ENCODE measurements at places on chromosomes 5 and 9.
A peak's percentile ranks its signal among the peaks of the same experiment; 100 is the strongest.

DNA sequence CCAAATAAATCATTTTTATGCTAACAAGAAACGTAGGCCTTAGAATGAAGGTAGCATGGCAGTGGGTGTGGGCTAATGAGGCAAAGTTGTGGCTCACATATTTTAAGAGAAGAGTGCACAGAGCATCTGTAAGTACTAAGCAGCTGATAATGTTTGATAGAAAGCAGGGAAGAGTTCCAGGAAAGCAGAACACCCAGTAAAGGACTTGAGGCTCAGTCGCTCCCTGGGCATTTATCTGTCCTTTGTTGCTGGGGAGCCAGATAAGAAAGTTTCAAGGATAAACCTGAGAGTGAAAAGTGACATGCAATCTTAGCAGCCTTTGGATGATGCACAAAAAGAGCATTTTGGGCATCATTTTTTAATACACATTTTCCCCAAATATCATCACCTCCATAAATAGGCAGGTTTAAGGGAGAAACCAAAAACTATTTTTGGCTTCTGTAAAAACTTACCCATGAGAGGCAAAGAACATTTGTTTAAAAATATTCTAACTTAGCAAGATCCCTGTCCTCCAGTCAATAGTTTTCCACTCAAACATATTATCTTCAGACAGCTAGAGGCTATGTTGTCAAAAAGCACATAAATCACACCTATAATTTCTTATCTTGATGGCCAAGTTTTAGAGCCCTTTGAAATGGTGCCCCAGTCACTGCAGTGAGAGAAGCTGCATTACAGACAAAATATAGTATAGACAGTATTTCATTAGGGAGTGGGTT, 3.4 kb downstream of the FREM1 start:
- no peak for DNase-seq

DNA sequence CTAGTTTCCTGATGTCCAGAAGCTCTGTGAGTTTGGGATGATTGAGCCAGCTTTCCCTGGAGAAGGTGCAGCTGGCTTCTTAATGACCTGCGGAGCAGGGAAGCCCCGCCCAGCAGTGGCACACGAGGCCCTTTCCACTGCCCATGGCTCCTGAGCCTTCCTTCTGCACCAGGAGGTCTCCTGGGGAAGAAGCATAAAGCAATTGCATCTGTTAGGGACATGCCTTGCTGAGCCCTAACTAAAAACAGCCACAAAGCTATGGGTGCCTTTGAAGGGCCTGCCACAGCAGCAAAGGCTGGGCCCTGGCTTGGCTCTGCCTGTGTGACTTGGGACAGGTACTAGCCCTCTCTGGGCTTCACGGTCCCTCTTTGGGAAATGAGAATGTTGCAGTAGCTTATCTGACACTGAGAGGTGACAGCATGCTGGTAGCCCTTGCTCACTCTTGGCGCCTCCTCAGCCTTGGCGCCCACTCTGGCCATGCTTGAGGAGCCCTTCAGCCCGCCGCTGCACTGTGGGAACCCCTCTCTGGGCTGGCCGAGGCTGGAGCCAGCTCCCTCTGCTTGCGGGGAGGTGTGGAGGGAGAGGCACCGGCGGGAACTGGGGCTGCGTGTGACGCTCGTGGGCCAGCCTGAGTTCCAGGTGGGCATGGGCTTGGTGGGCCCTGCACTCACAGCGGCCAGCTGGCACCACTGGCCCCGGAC, 218.4 kb downstream of the FSTL4 start:
- no peak for DNase-seq

- no peak for DNase-seq
Measured at GRCh38 chr5:108078345-108078744, 303.6 kb downstream of the FBXL17 start.

- peak; percentile 15 for DNase-seq
Measured at GRCh38 chr9:88174324-88174723, 36.0 kb upstream of the SPATA31C2 start.

DNA sequence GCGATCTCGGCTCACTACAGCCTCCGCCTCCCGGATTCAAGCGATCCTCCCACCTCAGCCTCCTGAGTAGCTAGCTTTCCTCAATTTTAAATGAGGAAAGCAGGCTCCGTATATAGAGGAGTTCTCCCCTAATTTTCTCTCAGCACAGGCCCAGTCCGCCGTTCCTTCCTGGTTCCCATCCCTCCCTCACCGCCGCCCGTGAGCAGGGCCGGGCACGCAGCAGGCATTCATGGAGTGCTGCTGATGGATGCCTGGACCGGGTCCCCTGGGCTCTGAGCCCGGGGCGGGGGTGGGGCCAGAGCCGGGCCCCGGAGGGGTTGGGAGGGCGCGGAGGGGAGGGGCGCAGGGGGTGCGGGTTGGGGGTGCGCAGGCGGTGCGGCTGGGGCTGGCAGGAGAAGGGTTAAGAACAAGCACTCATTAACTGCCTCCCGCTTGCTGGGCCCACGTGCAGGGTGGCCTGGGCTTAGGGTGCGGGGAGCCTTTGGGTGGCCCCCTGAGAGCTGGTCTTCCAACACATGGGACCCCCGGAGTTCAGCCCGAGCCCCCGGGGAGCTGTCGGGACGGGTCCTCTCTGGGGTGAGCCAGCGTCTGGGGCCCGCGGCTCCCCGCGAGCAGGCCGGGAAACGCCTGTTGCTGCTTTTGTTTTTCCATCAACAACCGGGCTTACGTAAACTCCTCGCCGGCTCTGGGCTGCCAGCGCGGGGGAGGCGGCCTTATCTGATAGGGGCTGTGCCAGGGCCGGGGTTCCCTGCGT, 33.7 kb downstream of the LHX2 start:
- DNase-seq: peak; percentile 52

- no peak for DNase-seq
Measured at GRCh38 chr9:6984941-6985578, 227.3 kb downstream of the KDM4C start.

- peak; percentile 78 for DNase-seq
Measured at GRCh38 chr5:147567917-147568598, 58.2 kb upstream of the DPYSL3 start.

DNA sequence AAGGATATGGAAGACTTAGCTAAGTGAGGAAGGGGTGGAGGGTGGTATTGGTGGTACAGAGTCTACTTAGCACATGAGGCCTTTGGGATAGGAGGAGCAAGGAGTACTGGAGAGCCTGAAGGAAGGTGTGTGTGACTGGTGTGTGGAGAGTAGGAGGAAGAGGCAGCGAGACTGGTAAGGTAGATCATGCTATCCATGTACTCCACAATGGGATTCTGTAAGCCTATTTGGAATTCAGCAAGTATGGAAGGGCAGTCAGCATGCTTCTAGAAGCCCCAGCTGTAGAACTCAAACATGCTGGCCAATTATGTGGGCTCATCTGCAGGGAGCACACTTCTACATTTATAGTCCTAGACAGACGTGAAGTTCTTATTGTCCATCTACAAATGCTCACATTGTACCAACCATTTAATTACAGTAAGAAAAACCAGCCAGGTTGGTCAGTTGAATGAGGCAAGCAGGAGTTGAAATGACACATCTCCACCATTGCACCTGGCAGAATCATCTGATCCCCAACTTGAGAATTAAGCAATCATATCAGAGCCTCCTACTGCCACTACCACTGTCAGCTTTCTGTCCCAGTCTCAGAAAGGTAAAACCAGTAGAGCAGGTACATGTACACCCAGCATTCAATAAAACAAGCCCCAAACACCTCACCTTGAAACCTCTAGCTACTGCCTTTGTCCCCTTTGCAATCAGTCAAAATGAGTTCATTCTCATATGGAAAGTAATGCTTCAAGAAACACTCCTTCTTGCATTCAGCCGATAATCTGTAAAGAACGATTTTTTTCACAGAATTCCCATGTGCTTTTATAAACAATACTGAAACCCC, 60.9 kb upstream of the GLRX start:
- DNase-seq: no peak

- peak; percentile 90 for DNase-seq
Measured at GRCh38 chr5:94693043-94693822, 74.8 kb downstream of the SLF1 start.

DNA sequence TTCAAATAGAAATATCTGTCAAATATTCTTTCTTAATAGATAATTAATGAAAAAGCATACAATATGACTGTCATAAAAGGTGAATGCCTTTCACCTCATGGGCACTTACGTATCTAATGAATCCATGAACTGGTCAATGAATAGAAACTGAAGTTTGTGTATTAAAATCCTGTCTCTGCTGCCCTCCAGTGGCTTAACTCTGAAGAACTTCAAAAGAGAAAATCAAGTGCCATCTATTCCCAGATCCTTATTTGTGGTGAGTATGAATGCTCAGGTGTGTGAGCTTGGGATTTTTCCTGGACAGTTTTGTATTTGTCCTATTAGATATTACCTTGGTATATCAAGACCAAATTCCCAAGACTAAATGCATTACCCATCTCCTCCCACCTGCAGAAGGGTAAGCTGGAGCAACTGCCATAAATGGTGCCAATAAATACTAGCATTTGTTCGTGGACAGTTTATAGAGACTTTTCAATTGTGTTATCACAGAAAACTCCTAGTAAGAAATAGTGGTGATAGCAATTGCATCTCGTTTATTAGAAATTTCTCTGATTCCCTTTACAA, 44.0 kb upstream of the SVEP1 start:
- peak; percentile 79 for DNase-seq

- DNase-seq: peak; percentile 98
Measured at GRCh38 chr9:120868676-120869359, 8.2 kb downstream of the PHF19 start.

DNA sequence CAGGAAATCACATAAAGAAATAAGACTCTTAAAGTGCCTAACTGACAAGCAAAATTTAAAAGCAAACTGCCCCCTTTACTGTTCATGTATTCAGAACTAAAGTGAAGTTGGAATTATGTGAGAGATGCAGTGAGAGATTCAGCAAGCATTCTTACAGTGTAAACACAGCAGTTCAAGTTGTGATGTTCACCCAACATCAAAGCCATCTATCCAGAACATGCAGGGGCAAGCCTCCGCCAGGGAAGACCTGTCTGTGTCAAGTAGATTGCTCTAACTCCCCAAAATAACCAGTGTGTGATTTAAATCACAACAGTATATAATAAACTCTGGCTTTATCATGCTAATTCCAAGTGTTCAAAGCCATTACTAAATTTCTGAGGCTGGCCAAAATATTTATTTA, 233.3 kb downstream of the BNC2 start:
- DNase-seq: peak; percentile 66

DNA sequence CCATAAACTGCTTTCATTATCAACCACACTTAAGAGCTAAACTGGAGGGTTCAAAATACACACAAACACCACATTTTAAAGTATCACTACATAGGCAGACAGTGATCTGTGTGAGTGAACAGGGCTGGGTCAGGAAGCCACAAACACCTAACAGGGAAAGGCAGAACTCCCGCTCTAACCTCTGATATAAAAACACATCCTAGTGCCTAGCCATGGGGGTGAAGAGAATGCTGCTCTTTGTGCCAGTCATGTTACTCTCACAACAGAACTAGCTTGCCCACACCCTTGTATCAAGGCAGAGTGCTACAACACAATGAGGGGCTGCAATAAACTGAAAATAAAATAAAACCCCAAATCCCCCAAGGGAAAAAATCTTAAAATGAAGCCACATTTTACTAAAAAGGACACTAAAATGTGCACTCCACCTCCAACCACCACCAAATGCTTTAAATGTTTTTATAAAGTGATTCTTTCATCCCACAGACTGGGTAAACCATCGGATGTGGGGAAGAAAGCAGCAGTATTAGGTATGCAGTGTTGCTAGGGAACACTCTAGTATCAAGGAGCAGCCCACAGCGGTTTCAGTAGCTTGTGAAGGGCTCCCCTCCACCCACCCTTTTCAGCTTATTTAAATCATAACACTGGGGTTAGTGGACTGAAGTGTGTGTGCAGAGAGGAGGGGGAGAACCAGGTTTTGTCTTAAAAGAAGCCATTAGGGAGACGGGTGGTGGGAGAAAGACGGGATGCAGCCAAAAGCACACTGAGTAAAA, 64.5 kb downstream of the TMEM161B start:
- DNase-seq: peak; percentile 14

- DNase-seq: no peak
Measured at GRCh38 chr5:96330530-96331140, 102.4 kb downstream of the PCSK1 start.

DNA sequence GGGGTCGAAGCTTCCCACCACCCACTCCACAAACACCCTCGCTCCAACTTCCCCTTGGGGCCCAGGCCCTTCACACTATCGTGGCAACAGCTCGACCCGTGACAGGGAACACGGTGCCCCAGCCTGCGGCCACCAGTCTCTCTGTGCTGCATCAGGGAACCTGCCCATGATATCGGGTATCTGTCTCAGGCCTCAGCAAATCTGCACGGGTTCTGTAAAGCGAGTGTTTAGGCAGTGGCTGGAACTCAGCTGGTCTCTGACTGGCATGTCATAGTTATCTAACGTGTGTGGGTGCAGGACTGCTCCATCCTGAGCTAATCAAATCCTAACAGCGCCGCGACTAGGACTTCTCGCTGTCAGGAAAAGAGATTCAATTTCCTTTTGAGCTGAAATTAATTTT, 42.9 kb downstream of the DBH start:
- DNase-seq: no peak

DNA sequence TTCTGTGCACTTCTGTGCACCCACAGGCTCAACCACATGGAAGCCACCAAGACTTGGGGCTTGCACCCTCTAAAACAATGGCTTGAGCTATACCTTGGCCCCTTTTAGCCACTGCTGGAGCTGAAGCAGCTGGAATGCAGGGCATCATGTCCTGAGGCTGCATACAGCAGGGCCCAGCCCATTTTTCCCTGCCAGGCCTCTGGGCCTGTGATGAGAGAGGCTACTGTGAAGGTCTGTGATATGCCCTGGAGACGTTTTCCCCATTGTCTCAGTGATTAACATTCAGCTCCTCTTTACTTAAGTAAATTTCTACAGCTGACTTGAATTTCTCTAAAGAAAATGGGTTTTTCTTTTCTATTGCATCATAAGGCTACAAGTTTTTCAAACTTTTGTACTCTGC, 134.0 kb upstream of the EGFLAM start:
- DNase-seq: no peak

DNA sequence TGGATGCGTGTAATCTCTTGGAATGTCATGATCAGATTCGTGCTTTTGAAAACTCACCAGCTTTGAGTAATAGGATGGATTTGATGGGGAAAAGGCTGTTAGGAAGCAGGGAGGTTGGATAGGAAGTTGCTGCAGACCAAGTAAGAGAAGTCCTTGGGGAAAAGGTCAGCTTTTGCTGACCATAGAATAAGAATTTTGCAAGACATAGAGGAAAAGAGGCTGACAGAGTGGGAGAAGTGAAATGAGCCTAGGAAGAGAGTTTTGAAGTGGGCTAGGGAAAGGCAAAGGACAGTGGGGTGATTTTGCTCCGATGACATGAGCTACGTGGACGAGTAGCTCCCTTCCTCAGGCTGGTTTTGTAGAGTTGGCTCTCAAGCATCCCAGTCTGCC, 31.5 kb downstream of the RHOBTB3 start:
- no peak for DNase-seq

DNA sequence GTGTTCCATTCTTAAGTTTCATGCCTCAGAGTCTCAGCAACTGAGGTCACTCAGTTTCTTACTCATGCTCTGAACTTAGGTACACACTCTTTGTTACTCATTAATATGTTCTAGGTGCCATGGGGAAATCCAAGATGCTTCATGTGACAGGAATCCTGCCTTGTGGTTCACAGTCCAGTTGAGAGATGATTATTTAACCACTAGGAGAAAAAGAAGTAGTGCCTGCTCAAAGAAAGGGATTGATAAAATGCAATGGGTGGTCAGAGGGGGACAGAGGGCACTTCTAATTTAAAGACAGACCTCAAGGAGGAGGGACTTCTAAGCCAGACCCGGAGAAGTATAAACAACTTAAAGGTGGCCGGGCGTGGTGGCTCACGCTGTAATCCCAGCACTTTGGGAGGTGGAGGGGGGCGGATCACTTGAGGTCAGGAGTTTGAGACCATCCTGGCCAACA, 69.0 kb downstream of the UGCG start:
- peak; percentile 97 for DNase-seq

GRCh38 chr5:76724871-76725270, 8.9 kb downstream of the F2R start:
- peak; percentile 71 for DNase-seq

- DNase-seq: no peak
Measured at GRCh38 chr5:64653766-64654560, 36.3 kb upstream of the SHISAL2B start.

Data from choroid plexus epithelial cell (primary cell).